ENCODE measurements at places on chromosomes 7 and 10. TPM values are rescaled to one million over a fixed set of nuclear protein-coding genes. Genes with fewer than 3 reads are reported as not detected.
A peak's percentile ranks its signal among the peaks of the same experiment; 100 is the strongest.

Gene WEE2
- not detected for total RNA-seq

- no peak for DNase-seq
- no peaks in the 10 kb centered on the region for H3K36me3 ChIP-seq
- peak overlapping the region; percentile 13 for H3K27ac ChIP-seq
- no peaks in the 10 kb centered on the region for H3K4me1 ChIP-seq
- no peak overlapping the region for H3K4me3 ChIP-seq
- H3K27me3 ChIP-seq, result no peaks in the 10 kb centered on the region
Observed at GRCh38 chr10:112583236-112583939, 136.4 kb downstream of the VTI1A start.

DNA sequence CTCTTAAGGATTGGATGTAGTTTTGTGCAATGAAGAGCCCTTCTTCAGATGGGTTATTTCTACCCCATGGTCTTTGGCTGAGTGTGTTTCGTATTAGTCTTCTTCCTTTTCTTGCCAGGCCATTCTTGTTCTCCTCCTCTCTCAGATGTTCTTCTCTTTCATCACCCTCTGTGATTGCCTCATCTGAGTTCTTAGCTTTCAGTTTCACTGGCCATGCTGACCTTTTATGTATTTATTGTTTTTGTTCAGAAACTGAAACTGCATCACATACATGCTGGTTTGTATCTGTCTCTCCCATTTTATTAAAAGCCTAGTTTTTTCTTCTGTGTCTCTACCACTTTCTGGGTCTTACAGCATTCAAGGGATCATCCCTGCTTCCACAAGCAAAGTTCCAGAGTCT is 21.7 kb upstream of the PCGF5 start:
- no peaks in the 10 kb centered on the region for H3K36me3 ChIP-seq
- H3K4me1 ChIP-seq, result no peaks in the 10 kb centered on the region
- no peaks in the 10 kb centered on the region for H3K27me3 ChIP-seq
- H3K4me3 ChIP-seq, result no peak overlapping the region
- H3K27ac ChIP-seq, result no peak overlapping the region
- no peak for DNase-seq

DNA sequence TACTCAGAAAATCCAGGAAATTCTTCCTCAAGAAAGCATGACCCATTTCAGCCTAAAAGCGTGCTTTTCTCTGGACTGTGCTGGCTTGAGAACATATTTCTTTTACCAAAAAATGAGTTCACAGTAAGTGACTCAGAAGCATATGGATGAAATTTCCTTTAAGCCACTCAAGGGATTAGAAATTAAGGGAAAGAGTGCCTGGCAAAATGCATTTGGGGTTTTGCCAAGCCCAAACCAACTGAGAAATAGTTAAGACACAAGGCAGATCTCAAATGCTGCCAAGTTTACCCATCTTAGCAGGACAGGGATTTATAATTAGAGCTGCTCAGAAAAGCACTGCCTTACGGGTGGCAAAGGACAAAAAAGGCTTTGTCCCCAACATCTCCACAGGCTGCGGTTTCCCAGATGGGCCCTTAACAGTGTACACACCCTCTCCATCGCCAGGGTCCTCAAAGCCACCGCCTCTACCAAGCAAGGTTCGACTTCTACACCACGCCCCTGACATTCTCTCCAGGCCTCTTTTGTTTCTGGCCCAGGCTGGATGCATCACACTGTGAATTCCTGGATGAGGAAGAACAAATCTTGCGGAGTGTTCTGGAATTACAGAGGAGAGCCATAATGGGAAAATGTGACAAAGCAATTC is 30.1 kb upstream of the CDHR3 start:
- H3K36me3 ChIP-seq, result no peaks in the 10 kb centered on the region
- H3K4me1 ChIP-seq, result no peaks in the 10 kb centered on the region
- peak; percentile 57 for DNase-seq
- no peak overlapping the region for H3K27ac ChIP-seq
- H3K27me3 ChIP-seq, result no peaks in the 10 kb centered on the region
- no peak overlapping the region for H3K4me3 ChIP-seq

DNA sequence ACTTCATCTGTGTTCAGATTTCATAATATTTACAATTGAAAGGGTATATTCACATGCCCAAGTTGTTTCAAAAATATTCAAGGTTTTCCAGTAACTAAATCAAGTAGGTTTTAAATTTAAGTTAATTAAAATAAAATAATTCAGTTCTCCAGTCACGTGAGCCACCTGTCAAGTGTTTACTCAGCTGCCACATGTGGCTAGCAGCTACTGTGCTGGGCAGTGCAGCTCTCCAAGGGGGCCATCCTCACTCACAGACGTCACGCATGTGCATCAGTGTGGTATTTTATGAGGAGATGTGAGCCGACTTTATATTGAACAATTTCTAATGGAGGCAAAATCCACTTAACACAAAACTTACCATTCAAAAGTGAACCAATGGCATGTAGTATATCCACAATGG is 69.7 kb upstream of the CAMK2B start:
- no peaks in the 10 kb centered on the region for H3K4me1 ChIP-seq
- no peak for DNase-seq

DNA sequence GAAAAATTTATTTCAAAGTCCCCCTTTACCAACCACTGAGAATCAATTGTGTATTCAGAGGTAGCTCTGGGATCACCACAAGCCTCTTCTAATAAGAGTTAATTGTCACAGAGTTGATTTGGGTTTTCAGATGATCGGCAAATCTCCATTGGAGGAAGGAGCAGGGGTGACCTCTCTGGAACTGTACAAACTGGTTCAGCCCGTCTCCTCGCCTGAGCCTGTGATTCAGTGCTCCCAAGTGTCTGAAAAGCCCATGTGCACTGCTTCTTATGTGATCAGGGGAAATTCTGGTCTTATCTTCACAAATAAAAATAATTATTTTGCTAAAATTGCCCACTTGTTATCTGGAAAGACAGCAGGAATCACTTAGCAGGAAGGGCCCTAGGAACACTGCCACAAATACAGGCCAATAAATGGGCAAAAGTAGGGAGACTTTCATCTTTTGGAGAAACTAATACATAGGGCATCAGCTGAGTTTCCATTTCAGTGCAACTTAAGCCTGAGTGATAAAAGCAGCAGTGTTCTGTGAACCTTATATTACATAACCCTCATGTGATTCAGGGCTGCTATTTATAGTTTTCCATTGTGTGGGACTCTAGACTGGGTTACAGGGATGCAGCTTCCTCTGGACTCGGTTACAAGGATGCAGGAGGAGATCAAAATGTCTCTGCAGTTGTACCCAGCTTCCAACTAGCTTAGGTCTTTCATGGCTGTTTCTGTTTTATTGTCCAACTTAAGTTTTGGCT is 32.3 kb downstream of the CDK1 start:
- DNase-seq, result no peak
- no peak overlapping the region for H3K4me3 ChIP-seq
- no peaks in the 10 kb centered on the region for H3K36me3 ChIP-seq
- no peak overlapping the region for H3K27ac ChIP-seq
- H3K4me1 ChIP-seq, result no peaks in the 10 kb centered on the region

GRCh38 chr10:35822316-35822715 is 180.2 kb upstream of the FZD8 start:
- no peak overlapping the region for H3K27ac ChIP-seq
- H3K36me3 ChIP-seq, result no peaks in the 10 kb centered on the region
- H3K4me1 ChIP-seq, result peaks cover 9% of the 10 kb centered on the region

DNA sequence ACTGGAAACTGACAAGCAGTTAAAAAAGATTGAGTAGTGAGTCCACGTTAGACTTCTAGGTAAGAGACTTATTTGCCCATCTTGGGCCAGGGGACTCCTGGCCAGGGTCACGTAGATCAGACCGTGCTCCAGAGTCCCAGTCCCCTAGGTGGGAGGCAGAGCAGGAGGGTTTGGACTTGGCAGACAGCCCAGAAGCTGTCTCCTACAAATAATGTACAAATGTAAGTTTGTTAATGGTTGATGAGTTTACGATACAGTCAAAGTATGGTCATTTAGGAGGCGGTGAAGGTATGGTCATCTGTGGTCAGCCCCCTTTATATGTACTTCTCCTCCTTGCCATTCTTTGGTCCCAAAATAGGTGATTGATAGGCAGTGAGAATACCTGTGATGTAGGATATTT is 28.2 kb downstream of the INPP5F start:
- no peak for DNase-seq
- H3K27ac ChIP-seq, result no peak overlapping the region
- H3K36me3 ChIP-seq, result peaks cover 14% of the 10 kb centered on the region
- H3K27me3 ChIP-seq, result no peaks in the 10 kb centered on the region

Gene ALDH18A1
- total RNA-seq, result 132 TPM

DNA sequence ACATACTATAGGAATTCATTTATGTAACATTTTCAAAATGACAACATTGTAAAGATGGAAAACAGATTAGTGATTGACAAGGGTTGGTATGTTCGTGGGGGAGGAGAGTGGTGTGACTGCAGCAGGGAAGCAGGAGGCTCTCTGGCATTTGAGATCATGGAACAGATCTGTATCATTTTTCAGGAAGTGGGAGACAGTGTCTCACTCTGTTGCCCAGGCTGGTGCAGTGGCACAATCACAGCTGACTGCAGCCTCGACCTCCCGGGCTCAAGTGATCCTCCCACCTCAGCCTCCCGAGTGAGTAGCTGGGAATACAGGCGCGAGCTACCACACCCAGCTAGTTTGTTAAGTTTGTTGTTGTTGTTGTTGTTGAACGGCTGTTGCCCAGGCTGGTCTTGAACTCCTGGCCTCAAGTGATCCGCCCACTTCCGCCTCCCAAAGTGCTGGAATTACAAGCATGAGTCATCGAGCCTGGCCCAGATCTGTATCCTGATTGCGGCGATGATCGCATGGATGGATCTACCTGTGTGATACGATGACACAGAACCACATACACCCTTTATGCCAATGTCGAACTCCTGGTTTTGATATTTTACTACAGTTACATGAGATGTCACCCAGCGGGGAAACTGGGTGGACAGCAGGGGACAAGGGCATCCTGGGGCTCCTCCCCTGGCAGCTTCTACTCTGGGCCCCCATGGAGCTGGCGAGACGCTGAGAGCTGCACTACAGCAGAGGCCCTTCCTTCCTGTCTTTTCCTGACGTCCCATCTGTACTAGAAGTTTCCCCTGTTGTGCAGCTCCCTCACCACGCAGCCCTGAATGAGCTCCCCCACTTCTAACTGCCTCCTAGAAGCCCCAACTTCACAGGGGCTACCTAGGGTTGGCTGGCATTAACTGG is 12.3 kb upstream of the CYTH3 start:
- H3K4me1 ChIP-seq, result no peaks in the 10 kb centered on the region
- H3K36me3 ChIP-seq, result no peaks in the 10 kb centered on the region
- no peaks in the 10 kb centered on the region for H3K27me3 ChIP-seq

Gene PTPRE
- 0.75 TPM for total RNA-seq

DNA sequence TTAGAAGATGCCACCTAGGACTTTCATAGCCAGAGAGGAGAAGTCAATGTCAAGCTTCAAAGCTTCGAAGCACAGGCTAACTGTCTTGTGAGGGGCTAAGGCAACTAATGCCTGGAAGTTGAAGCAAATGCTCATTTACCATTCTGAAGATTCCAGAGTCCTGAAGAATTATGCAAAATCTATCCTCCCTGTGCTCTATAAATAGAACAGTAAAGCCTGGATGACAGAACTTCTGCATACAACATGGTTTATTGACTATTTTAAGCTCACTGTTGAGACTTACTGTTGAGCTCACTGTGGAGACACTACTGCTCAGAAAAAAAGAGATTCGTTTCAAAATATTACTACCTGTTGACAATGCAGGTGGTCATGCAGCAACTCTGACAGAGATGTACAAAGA is 28.6 kb downstream of the TNS3 start:
- no peak for DNase-seq
- H3K36me3 ChIP-seq, result no peaks in the 10 kb centered on the region
- H3K27ac ChIP-seq, result no peak overlapping the region
- peaks cover 7% of the 10 kb centered on the region for H3K4me1 ChIP-seq

- H3K4me3 ChIP-seq, result no peak overlapping the region
- no peaks in the 10 kb centered on the region for H3K27me3 ChIP-seq
- H3K36me3 ChIP-seq, result no peaks in the 10 kb centered on the region
- H3K4me1 ChIP-seq, result peaks cover 6% of the 10 kb centered on the region
- no peak overlapping the region for H3K27ac ChIP-seq
- DNase-seq, result no peak
Observed at GRCh38 chr7:111229181-111229740, 138.3 kb downstream of the LRRN3 start.

DNA sequence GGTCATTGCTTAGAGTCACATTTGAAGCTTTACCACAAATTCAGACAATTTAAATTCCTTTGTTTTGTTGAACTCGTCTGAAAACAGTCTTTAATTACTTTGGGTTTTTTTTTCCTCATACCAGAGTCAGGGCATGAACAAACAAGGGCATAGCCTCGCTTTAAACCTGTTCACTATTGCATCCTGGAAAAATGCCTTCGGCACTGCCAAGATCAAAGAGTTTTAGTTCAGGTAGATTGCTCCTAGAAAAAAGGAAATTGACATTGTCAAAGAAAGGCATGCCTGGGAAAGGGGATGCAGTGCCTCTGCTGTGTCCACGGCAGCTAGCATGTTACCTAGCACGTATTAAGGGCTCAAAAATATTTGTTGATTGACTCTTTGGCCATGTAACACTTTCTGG is 235.1 kb downstream of the ARHGAP21 start:
- no peaks in the 10 kb centered on the region for H3K4me1 ChIP-seq
- no peak for DNase-seq
- H3K4me3 ChIP-seq, result no peak overlapping the region
- no peak overlapping the region for H3K27ac ChIP-seq
- peaks cover 8% of the 10 kb centered on the region for H3K36me3 ChIP-seq

DNA sequence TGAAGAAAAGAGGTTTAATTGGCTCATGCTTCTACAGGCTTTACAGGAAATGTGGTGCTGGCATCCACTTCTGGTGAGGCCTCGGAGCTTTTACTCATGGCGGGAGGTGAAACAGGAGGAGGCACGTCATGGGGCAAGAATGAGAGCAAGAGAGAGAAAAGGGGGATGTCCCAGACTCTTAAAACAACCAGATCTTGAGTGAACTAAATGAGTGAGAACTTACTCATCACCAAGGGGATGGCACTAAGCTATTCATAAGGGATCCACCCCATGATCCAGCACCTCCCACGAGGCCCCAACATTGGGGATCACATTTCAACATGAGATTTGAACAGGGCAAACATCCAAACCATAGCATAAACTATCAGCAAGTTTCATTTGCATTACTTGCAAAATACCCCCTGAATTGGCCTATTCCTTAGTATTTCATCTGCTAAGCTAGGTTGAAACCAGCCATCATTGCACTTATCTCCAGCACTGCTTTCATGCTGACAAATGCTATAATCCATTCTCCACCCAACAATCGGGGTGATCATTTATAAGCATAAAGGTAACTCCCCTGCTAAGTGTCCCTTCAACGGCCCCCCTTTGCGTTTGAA is 179.0 kb downstream of the NOC3L start:
- H3K4me3 ChIP-seq, result no peak overlapping the region
- DNase-seq, result no peak
- no peaks in the 10 kb centered on the region for H3K4me1 ChIP-seq
- H3K27ac ChIP-seq, result no peak overlapping the region

DNA sequence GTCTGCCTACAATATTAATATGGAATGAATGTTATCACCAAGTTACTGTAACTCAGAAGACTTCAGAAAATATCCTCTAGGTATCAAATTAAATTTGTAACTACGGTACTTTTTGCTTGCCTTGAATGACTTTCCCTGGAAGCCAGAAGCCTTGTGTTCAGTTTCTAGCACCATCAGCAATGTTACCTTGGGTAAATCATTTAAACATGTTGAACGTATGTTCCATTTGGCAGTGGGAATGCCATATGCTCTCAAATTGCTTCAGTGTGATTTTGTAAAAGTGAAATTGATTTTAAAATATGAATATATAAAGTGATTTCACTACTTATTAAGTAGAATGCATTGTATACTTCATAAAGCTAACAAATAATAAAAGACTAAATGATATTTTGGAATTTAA is 11.2 kb downstream of the RPA3 start:
- no peaks in the 10 kb centered on the region for H3K36me3 ChIP-seq
- H3K4me3 ChIP-seq, result no peak overlapping the region
- H3K27me3 ChIP-seq, result peaks cover 48% of the 10 kb centered on the region
- peaks cover 16% of the 10 kb centered on the region for H3K4me1 ChIP-seq
- peak overlapping the region; percentile 69 for H3K27ac ChIP-seq

Gene C10orf62
- not detected for total RNA-seq

Data from endodermal cell (in vitro differentiated cells).